IMR-90 (cell line): ENCODE measurements at places on chromosomes 12 and 14. TPM values are rescaled to one million over a fixed set of nuclear protein-coding genes. Genes with fewer than 3 reads are reported as not detected.

- H3K36me3 ChIP-seq = no peaks in the 10 kb centered on the region; the same call in 1 of the 2 replicates
- DNase-seq = no peak
- H3K4me3 ChIP-seq = no peak overlapping the region
- no peaks in the 10 kb centered on the region for H3K27me3 ChIP-seq
Observed at GRCh38 chr12:88566430-88566829, 13.8 kb downstream of the KITLG start.

DNA sequence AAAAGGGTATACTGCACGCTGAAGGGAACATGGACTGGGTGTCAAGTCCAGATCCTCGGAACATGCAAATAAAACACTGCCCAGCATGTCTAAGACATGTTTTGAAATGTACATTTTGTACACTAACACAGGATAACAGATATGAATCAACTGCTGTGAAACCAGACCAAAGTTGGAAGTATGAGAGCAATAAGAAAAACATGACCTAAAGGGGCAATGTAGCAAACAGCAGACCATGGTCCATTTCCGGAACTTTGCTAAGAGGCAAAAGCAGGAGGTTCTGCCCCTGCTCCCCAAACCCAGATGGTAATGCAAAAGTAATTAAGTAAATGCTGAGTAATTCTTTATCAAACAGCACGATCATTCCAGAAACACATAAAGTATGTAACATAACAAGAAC, 125.2 kb downstream of the SLC25A21 start:
- H3K27me3 ChIP-seq = no peaks in the 10 kb centered on the region
- H3K4me3 ChIP-seq = no peak overlapping the region
- H3K4me1 ChIP-seq = no peaks in the 10 kb centered on the region; the same call in 1 of the 2 replicates
- DNase-seq = no peak
- H3K36me3 ChIP-seq = no peaks in the 10 kb centered on the region
- H3K27ac ChIP-seq = no peak overlapping the region

GRCh38 chr14:28982228-28982627, 215.6 kb downstream of the FOXG1 start:
- no peaks in the 10 kb centered on the region for H3K36me3 ChIP-seq
- DNase-seq = no peak
- H3K27ac ChIP-seq = no peak overlapping the region
- no peak overlapping the region for H3K4me3 ChIP-seq
- H3K4me1 ChIP-seq = no peaks in the 10 kb centered on the region
- H3K27me3 ChIP-seq = no peaks in the 10 kb centered on the region

- no peaks in the 10 kb centered on the region for H3K27me3 ChIP-seq
- peak overlapping the region; percentile 85 for H3K4me3 ChIP-seq
- peak overlapping the region; percentile 93 for H3K27ac ChIP-seq
Observed at GRCh38 chr12:53252349-53252916, 15.7 kb upstream of the ESPL1 start.

- H3K4me3 ChIP-seq = no peak overlapping the region
- H3K27me3 ChIP-seq = no peaks in the 10 kb centered on the region
- H3K36me3 ChIP-seq = no peaks in the 10 kb centered on the region
- no peak for DNase-seq
- no peak overlapping the region for H3K27ac ChIP-seq
Observed at GRCh38 chr14:22513066-22513812, 75.8 kb downstream of the DAD1 start.

The DBX2 gene
- total RNA-seq = not detected in 2 replicates

The REP15 gene
- 2.2 and 2.5 TPM in 2 replicates for total RNA-seq

DNA sequence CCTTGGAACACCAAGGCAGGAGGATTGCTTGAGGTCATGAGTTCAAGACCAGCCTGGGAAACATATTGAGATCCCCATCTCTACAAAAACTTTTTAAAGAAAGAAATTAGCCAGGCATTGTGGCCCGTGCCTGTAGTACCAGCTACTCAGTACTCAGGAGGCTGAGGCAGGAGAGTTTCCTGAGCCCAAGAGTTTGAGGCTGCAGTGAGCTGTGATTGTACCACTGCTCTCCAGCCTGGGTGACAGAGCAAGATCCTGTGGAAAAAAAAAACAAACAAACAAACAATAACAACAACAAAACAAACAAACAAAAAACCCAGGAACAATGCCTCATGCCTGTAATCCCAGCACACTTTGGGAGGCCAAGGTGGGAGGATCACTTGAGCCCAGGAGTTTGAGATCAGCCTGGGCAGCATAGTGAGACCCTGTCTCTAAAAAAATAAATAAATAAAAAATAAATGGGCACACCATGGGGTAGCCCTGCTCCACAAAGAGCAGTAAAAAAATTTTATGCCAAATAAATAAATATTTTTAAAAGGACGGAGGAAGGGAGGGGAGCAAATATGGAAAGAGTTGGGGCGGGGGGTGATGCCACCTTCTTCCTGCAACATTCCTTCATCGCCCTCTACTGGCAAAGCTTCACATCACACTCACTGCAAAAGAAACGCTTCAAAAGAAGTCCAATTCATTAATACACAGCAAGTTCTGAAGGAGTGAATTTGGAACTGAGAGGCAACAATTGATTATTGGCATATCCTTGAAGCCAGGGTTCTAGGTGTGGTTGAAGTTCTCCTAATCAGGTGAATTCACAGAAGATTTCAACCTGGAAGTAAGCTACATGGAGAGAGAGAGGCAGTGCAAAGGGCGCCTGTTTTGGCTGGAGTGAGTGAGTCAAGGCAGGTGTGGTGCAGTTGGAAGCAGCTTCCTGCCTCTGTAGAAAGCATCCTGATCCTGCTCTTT, 8.8 kb upstream of the GNPTAB start:
- DNase-seq = peak; percentile 68
- H3K4me3 ChIP-seq = no peak overlapping the region
- no peaks in the 10 kb centered on the region for H3K27me3 ChIP-seq
